ENCODE measurements at places on chromosomes 5 and 9.

DNA sequence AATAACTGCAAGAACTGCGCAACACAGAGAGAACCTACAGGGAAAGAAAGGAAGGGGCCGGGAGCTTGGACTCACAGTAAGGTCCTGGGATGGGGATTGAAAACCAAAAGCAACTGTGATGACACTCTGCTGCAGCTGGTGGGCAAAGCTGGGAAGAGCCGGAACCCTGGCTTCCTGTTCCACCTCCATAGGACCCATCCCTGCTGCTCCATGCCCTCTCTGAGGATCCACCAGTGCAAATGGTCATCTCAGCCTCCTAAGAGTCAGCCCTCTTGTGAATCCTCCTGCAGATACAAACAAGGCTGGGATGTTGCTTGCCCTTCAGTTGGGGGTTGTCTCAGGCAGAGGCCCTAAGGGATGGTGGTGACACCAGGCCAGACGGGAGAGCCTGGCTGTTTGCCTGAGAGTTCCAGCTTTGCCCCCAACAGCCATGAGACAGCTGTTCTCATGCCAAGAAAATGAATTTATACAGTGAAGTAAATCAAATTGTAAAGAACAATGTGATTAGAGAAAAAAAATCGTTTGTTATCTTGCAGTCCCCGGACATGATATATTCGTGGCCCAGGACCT is 90.8 kb downstream of the TENT4A start:
- no peak for DNase-seq

DNA sequence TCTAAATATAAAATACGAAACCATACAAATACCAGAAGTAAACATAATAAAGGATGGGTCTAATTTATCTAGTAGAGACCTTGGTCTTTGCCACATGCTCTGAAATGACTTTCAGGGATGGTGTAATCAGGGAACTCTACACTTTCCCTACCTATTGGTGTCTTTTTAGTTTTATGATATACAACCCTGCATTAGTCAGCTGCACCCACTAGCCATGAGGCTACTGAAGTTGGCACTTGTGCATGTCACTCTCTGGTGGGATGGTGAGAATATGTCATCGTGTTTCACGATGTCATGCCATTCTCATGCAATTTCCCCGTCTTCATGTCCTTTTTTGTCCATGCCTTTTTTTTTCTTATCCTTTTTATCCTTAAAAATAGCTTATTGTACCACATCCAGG is 234.9 kb upstream of the ACTBL2 start:
- DNase-seq = no peak

- DNase-seq = no peak
Observed at GRCh38 chr5:95075111-95075510, 209.8 kb downstream of the MCTP1 start.

DNA sequence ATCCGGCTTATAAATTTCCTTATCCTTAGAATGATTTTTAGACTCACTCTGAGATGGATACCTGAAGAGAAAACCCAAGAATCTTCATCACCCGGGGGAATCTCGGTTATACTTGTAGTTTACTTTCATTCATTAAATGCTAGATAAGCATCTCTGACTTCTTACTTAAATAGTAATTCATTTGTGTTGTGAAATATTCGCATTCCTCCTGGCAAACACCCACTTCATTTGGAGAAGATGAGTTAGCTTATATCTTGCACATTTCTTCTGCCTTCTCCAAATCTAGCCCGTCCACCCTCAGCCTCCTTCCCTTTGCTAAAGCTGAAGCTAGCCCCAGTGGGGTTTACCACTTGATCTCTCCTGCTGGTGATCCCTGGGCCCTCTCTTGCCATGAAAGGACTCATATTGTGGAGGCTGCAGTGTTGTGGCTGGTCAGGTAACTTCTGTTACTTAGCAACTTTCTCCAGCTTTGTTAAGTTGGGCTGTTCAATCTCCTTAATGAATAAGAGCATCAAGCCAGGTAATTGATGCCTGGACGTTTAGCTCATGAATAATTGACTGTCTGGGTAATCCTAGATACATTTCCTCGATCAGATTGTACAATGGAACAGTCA is 11.3 kb upstream of the POU4F3 start:
- no peak for DNase-seq

GRCh38 chr9:105142406-105143135 is 101.9 kb upstream of the SLC44A1 start:
- no peak for DNase-seq

GRCh38 chr5:53067641-53068040 is 41.9 kb downstream of the MOCS2 start:
- DNase-seq = no peak

DNA sequence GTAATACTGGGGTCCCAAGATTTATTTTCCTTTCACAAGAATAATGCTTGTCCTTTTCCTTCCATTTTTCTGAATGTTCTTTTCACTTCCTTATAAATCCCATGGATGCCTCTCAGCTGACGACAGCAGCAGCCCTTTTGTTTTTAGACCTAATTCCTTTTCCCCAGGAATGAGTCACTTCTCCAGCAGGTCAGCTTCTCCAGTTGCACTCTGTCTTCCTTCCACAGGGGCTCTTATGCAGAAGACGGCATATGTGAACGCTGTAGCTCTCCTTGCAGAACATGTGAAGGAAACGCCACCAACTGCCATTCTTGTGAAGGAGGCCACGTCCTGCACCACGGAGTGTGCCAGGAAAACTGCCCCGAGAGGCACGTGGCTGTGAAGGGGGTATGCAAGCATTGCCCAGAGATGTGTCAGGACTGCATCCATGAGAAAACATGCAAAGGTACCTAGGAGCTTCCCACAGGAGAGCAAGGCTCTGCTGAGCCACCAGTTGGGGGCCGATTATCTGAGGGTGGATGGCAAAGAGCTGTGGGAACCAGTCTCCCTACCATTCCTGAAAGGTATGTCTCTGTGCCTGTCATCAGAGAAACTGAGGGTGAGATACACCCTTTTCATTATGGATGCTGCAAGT is 72.9 kb downstream of the RFK start:
- no peak for DNase-seq

DNA sequence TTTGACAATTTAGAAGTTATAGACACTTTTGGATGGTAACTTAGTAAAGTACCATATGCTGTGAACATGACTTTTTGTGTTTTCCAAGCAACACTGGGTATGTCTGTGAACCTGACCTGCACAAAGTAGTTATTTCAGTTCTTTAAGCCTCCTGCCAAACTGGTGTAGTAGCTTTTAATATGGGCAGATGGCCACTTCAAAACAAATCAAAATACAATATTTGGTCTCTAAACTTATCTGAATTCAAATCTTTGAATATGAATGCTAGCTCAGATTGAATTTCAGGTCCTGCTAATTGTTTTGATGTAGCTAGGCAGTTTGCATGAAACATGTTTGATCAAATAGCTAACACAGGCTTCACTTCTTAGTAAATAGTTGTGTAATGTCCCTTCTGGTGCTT is 1176.7 kb upstream of the CDH9 start:
- no peak for DNase-seq

DNA sequence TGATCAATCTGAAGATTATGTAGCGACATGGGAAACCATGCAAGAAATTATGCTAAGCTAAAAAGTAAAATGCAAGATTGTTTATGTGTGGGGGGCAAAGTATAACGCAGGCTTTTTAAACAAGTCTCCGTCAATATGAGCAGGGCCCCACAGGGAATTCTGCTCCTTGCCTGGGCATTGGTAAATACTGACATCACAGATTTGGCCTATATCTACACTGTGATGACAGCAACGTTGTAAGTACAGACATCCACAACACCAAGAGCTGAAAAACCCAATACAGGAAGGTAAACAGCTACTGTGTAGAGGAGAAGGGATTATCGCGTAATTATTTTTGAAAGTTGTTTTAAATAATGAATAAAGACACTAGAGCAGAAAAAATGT is 74.5 kb upstream of the SLC25A51 start:
- DNase-seq = no peak

DNA sequence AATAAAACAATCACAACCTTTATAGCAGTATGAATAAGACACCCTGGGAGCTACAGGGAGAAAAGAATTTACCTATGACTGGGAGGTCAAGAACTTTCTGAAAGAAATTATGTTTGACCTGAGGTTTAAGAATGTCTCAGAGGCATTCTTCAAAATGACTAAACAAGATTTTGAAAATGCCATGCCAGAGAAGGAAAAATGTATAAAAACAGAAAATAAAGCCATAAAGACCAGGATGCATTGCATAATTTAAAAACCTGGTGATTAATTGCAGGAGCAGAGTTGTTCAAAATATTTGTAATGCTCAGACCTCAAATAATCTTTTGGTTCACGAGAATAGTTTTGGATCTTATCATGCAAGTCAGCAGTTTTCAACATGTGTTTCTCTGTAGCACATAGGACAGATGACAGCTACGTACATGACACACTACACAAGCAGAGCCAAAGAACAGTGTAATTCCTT is 954.7 kb upstream of the ARRDC3 start:
- no peak for DNase-seq

DNA sequence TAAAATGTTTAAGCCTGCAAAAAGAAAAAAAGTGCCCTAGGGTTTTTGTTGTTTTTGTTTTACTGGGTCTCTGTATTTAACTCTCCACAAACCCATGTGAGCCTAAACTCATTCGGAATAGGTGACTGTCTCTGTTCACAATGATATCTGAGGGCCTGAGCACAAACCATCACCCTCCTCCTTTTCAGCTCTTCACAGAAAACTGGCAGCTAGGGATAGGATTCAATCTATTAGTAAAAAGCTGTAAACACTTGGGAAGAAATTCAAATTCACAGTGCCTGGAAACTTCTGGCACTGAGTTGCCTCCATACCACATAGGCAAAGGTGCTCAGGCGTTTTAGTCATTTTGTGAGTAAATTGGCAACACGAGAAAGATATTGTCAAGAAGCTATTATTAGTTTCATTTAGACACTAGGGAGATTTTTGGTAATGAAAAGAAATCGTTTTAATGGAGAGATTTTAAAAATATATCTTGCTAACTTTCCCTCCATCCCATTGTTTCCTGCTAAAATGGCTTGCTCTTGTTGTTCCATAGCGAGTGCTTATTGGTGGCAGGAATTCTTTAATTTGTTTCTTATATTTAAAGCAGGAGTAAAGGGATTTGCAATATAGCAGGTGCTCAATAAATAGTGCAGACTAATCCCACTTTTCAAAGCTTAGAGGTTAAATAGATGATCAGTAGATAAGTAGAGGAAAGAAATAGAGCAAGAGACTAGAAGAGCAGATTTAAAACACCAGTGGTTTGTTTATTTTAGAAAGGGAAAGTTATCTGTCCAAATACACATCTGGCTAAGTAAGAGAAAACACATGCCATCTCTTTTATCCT is 9.7 kb downstream of the FOXD1 start:
- DNase-seq = no peak

Data from stimulated activated CD8-positive, alpha-beta memory T cell treated with anti-CD3 and anti-CD28 coated beads, Interleukin-15, amount 100 ng/mL, for 48 hours (primary cell).